ENCODE measurements at places on chromosomes 7 and 10. TPM values are rescaled to one million over a fixed set of nuclear protein-coding genes. Genes with fewer than 3 reads are reported as not detected.

TMEM140 gene
- total RNA-seq: 13.0 TPM

ANKRD2 gene
- 1.2 TPM for total RNA-seq

CLDN3 gene
- total RNA-seq: not detected

UNC5B gene
- 3.0 TPM for total RNA-seq

UNCX gene
- total RNA-seq: not detected

NUTM2B gene
- total RNA-seq: 0.42 TPM

IRF5 gene
- total RNA-seq: 14.5 TPM

LRIT1 gene
- total RNA-seq: not detected

UPK3BL2 gene
- total RNA-seq: 2.1 TPM

CTAGE8 gene
- total RNA-seq: 0.42 TPM

GIMAP1 gene
- 13.0 TPM for total RNA-seq

TMEM236 gene
- 0.99 TPM for total RNA-seq

CYP2W1 gene
- not detected for total RNA-seq

CHST12 gene
- 24.0 TPM for total RNA-seq

FFAR4 gene
- not detected for total RNA-seq

MUC12 gene
- total RNA-seq: 1.1 TPM

CCDC172 gene
- not detected for total RNA-seq

ZKSCAN5 gene
- 11.0 TPM for total RNA-seq

LAMB1 gene
- 240 TPM for total RNA-seq

MPLKIP gene
- 41.2 TPM for total RNA-seq

CRPPA gene
- 3.6 TPM for total RNA-seq

EIF5AL1 gene
- 0.11 TPM for total RNA-seq

MRLN gene
- not detected for total RNA-seq

CLCN1 gene
- not detected for total RNA-seq

AKR1D1 gene
- not detected for total RNA-seq

ZNF804B gene
- not detected for total RNA-seq

BRAT1 gene
- 37.7 TPM for total RNA-seq

PNLIP gene
- total RNA-seq: not detected

ZNF853 gene
- total RNA-seq: 13.7 TPM

ODAD2 gene
- total RNA-seq: 0.39 TPM

LZTS2 gene
- total RNA-seq: 130 TPM

SUN3 gene
- not detected for total RNA-seq

SPDYE8 gene
- not detected for total RNA-seq

IFIT1B gene
- total RNA-seq: not detected

MYO1G gene
- 0.78 TPM for total RNA-seq

SMO gene
- total RNA-seq: 8.7 TPM

ELFN1 gene
- 2.2 TPM for total RNA-seq

MET gene
- total RNA-seq: 12.1 TPM

CFAP46 gene
- 0.17 TPM for total RNA-seq

AZGP1 gene
- 3.1 TPM for total RNA-seq

GJD4 gene
- total RNA-seq: not detected

TMEM139 gene
- not detected for total RNA-seq

CHST3 gene
- total RNA-seq: 40.1 TPM

ACSM6 gene
- not detected for total RNA-seq

All from esophagus muscularis mucosa (tissue), 4 donors.